ENCODE measurements at places on chromosomes 13 and 19.

GRCh38 chr19:8988204-8988603, 22.0 kb downstream of the MUC16 start:
- no peak for DNase-seq

GRCh38 chr13:40126306-40127085, 471.0 kb downstream of the COG6 start:
- no peak for DNase-seq

- DNase-seq = no peak
These were observed 2.3 kb downstream of the PODNL1 start for GRCh38 chr19:13935765-13936510.

DNA sequence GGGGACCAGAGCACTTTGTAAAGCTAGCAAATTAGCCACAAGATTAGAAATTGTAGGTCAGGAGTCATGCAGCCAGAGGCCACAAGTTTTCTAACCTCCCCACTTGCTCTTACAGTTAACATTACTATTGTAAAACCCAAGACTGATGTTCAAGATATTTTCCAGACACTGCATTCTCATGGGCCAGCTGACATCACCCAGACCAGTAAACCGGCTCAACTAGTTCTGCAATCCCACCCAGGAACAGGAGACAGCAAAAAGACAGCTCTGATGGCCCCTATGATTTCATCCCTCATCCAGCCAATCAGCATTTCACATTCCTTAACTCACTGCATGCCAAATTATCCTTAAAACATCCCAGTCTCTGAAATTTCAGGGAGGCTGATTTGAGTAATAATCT, 178.5 kb downstream of the PRR20E start:
- DNase-seq = no peak

DNA sequence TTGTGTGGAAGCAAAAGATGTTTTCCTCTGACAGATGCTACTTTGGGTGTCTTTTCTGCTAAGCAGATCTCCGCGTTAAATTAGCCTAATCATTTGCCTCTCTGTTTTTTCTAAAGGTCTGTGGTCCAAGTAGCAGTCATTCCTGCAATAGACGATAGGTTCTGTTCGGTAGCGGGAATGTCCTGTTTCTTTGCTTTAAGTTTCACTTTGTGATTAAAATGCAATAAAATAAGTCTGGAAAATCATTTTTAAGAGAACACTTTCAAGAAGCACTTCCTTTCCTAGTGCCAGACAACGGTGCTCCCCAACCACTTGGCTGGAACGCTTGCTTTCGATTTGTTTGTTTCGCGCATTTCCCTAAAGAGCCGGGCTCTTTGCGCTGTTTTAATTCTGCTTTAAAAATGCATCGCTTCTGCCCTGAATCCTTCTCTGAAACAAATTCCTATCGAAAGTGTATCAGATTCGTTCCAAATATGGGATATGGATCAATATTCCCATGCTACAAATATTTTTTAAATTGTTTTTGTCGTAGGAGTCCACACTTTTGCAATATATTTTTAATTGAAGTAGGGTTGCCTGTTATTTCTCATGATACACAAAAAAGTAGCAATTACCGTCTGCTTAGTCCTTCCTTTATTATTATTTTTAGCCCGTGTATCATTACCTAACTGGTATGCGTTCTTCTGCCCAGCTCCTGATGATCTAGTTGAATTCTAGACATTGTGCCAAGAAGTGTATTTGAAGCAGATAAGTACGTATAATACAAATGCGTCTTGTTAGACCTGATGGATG, 14.2 kb downstream of the ZIC2 start:
- no peak for DNase-seq

- DNase-seq = no peak
These were observed 318.3 kb downstream of the NDFIP2 start for GRCh38 chr13:79799059-79799867.

DNA sequence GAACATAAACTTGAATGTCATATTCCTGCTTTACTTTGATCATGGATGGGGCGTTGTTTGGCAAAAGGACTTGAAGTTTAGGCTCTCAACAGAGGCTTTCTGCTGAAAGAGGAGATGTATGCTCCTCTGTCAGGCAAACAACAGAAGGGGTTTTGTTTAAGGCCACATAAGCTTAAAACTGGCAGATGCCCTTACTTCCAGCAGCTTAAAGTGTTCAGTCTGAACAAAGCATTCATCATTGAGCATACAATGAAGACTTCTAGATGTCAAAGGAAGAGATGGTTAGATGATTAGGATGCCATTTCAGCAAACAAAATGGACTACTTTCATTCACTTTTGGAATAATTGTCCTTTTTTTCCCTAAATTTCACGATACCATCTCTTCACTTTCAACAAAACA, 484.5 kb downstream of the SLITRK6 start:
- DNase-seq = no peak

GRCh38 chr19:39199025-39199424, 2.3 kb downstream of the NCCRP1 start:
- no peak for DNase-seq

DNA sequence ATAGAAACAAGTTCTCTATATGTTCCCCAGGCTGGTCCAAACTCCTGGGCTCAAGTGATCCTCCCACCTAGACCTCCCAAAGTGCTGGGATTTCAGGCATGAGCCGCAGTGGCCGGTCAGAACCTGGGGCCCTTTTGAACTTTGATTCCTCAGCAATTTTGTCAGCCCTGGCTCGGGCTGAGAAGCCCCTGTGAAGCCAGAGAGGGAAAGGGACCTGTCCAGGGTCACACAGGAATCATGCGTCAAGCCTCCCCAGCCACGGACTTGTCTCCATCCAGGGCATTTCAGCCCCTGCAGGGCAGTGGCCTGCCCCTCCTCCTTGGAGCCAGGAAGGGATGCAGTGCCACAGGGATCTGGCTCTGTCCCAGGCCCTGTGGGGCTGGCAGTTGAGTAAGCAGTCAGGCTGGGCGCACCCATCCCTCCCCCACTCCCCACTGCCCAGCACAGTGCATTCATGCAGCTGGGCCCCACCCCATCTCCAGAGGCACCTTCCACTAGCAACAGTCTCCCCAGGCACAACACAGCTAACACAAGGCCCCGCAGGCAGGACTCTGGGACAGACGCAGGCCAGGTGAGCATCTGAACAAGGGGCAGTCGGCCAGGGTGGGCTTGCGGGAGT, at the start of gene CAPS:
Gene CAPS, plus strand, starts transcription at position 516 of the 619 bp plus-strand sequence. CDS start 153 bp downstream, outside the sequence.
- no peak for DNase-seq

DNA sequence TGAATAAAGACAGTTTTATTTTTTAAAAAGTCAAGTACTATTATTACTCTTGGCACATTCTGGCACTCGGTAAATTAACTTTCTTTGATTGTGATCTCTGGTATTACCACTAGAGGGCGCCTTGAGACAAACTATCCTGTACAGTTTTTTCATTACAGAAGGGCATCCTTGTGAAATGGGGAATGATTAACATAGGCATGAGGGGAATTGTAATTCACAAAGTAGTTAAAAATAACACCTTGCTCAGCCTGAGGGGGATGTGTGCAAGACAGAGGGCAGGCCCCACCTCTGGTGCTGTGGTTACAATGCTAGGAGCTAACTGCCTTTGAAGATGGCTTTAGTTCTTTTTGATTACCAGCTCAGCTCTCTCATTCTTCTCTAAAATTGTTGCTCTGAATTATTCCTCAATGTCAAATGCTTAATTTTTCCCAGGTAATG, 24.2 kb upstream of the C1QTNF9B start:
- DNase-seq = no peak

GRCh38 chr19:5115771-5116202, 146.9 kb downstream of the KDM4B start:
- DNase-seq = no peak
